ENCODE measurements at places on chromosomes 7 and 10. TPM values are rescaled to one million over a fixed set of nuclear protein-coding genes. Genes with fewer than 3 reads are reported as not detected.
A peak's percentile ranks its signal among the peaks of the same experiment; 100 is the strongest.

- DNase-seq: no peak
Observed at GRCh38 chr10:1117651-1118050, 61.5 kb downstream of the WDR37 start.

Gene MALRD1
- 0.99 TPM for total RNA-seq

Gene LIPF
- total RNA-seq: not detected

Gene ABHD11
- total RNA-seq: 24.0 TPM

DNA sequence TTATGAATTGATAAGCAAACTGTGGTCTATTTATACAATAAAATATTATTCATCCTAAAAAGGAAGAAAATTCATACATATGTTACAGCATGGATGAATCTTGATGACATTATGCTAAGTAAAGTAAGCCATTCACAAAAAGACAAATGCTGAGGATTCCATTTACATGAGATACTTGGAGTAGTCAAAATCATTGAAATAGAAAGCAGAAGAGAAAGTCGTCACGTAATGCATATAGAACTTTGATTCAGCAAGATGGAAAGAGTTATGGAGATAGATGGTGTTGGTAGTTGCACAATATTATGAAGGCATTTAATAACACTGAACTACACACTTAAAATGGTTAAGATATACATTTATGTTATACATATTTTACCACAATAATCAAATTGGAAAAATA is 309.7 kb upstream of the KLF6 start:
- no peak for DNase-seq

- no peak for DNase-seq
Observed at GRCh38 chr7:73718438-73718881, 1.0 kb downstream of the STX1A start.

DNA sequence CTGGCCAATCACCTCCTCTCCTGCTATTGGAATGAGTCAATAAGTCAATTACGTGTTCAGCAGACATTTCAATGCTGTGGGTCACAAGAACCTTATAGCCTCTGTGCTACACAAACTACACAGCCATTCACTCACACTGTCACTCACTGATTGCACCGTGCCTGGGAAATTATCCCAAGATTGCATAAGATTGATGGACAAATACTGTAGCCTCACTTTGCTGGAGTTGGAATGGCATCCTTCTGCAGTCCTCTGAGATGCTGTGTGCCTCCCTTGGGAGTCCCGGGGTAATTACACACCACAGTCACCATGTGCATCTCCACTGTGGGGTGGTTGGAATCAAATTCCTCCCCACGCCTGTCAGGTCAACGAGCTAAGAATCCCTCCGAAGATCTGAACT is 358.7 kb upstream of the MGMT start:
- DNase-seq: no peak

DNA sequence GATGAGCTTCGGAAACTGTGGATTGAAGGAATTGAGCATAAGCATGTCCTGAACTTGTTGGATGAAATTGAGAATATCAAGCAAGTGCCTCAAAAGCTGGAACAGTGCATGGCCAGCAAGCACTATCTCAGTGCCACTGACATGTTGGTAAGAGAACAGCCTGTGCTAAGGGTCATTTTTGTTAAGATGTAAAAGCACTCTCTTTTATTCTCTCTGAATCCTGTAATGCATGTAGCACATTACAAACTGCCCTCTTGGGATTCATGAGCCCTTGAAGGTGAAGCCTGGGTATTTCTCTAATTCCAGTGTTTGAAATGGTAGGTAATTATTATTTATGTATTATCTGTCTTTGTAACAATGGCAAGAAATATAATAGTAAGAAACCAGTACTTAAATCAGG is 36.1 kb downstream of the EXOC4 start:
- no peak for DNase-seq

Gene ZNF467
- total RNA-seq: 7.8 TPM

DNA sequence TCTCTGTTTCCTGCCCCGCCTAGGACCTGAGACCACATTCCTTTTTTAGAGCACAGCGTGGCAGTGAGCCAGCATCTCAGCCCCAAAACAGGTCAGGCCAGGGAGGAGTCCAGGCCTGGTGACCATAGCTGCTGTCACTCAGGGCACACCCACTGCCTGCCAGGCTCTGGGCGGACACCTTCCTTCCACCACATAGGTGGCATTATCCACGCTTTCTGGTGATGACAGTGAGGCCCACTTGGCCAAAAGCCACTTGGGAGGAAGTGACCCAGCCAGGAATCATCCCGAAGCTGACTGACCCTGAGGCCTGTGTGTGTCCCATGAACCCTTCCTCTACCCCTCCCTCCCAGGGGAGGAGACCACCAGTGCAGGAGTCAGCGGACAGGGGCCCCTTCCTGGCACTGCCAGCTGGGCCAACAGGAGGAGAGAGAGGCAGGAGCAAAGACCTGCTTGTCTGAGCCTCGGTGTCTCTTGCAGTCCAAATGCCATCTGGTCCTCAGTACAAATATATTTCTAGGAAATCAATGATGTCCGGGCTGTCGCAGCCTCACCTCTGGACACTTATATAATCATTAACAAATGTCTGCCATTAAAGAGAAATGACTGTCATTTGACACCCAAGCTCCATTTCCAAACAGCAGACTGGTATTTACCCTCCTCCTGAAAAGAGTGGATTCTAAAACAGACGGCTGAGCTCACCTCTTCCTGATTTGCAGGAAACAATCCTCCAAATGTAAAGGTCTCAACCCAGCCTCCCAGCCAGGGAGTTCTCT is 63.0 kb downstream of the ABRAXAS2 start:
- DNase-seq: peak; percentile 92

- no peak for DNase-seq
Observed at GRCh38 chr7:1149351-1149794, 10.6 kb downstream of the ZFAND2A start.

DNA sequence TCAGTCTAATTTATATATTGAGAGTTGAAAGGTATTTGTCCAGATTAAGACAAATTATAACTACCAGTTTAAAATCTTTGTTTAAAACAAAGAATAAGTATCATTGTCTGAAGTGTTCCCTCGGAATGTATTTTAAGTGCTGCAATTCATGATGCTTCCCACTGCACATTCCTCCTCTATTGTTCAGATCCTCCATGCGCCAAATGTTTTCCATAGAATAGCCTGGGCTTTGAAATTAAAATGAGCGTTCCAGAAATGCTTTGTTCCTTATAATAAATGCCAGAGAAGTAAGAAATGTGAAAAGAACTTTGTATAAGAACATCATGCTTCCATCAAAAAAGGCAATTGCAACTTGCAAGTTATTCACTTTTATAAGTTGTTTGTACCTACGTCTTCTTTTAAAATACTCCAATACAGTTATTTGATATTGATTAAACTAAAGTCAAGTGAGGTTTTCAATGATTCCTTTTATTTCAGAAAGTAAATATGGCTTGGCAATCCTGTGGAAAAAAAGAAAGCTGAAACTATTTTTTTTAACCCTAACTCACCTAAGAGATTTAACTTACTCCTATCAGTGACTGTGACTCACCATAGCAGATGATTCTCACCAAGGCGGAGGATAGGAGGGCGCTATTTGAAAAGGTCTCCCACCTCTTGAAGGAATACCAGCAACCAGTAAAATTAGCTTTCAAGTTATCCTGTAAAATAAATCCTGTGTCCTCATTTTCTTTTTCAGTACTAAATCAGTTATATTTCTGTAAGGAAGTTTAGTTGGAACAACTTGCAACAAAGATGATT is 85.8 kb downstream of the CTNNA3 start:
- no peak for DNase-seq

GRCh38 chr10:63664341-63664885 is 143.2 kb downstream of the REEP3 start:
- DNase-seq: no peak

DNA sequence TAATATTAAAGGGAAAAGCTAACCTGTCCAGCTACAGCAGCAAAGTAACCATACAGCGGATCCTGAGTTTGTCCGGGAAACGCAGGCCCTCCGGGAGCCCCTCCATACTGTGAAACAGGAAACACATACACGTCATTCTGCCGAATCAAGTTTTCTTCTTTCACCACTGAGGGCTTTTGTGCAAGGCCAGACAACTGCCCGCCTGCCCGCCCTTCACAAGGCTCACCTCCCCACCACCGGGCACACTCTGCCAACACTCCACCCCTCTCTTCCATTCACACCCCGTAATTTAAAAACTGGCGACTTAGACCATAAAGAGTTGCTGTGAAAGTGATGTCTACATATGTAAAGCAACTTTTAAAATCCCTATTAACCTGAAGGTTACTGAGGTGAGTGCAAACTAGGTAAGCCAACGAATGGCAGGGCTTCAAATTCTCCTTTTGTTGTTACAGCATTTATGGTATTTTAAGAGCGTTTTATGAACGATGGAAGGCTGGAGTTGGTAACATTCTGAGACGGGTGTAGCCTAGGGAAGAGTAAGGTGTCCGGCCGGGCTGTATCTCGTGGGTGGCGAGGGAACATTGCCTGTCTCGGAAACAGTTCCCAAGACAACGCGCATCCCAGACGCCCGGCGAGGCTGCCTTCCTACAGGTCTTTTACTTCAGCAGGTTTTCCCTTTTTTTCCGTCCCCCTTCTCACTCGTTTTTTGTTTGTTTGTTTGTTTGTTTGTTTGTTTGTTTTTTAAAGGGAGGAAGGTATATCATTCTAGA is 817 bp downstream of the SRI start:
- DNase-seq: peak; percentile 60

GRCh38 chr7:34108165-34108564 is 202.8 kb downstream of the BMPER start:
- DNase-seq: peak; percentile 32

All from left ventricle myocardium superior (tissue), 1 donor.